AG08396 (cell line): ENCODE measurements at places on chromosomes 1 and 21.

DNA sequence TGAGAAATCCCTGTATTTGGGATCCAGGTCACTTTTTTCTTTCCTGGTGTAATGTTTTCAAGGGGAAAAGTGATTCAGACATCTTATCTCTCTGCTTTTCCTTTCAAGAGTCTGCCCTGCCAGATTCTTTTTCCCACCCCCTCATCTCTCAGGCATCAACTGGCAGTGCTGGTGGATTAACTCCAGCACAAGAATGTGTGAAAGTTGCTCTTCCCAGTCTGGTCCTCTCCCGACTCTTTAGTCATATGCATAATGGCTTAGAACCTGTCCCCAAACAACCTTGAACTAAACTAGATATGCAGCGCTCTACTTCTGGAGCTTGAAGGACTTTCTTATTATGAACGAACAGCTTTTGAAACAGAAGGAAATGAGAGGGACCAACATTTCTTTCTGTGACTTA, 88.5 kb downstream of the SLC44A5 start:
- DNase-seq = no peak

DNA sequence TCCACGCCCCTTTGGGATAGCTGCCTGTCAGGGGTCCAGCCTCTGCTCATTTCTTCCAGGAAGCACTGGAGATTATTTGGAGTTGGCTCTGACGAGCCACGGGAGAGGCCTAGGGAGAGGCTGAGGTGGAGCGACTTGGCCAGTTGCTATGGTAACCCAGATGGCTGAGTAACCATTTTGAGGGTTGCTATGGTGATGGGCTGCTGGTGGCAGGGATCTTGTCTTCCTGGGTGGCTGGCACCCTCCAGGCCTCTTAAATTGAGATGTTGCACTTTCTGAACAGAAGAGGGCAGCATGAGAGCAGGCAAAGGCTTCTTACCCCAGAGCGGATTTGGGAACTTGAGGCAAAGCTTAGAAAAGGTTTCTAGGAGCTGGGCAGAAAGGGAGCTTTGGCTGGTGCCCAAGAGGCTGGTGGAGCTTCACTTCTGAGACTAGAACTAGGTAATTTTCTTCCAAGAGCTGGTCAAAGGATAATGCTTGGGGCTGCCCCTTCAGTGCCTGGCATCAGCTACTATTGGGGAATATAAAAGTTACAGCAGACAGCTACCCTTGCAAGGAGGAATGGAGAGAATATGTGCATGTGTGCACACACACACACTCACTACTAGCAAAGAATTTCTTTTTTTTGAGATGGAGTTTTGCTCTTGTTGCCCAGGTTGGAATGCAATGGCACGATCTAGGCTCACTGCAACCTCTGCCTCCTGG, 72.5 kb downstream of the NDUFS5 start:
- DNase-seq = peak; percentile 95

DNA sequence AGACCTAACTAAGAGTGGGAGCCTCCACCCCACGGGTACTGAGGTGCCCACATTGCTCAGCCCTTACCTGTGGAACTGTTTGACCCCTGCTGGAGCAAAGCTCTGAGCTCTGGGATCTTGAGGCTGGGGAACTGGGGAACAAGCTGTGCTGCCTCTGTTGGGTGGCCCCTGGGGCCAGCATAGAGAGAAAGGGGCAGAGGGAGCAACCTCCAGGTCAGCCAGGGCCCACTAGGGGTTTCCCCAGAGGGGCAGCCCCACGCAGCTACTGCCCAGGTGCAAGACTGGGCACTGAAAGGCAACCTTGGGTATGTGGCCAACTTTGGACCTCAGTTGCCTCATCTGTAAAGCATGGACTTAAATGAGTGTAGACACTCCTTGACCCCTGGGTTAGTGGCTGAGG, 23.5 kb upstream of the EPB41 start:
- DNase-seq = no peak

DNA sequence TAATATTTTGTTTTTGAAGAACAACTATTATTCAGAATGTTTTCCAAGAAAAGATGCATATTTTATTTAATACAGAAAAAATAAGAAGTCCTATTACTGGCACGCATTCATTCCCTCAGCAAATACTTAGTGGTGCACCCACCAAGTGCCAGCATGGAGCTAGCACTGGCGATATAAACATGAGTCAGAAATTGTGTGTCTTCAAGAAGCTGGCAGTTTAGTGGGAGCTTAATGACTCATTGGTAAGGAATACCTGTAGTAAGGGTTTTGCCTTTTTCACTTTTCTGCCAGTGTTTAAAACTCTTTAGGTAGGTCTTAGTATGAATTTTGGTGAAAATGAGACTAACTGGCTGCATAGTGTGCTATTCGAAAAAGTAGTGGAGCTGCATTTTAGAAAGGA, 6.3 kb downstream of the MAGI3 start:
- peak; percentile 40 for DNase-seq
